NCI-H1048 (cell line): ENCODE measurements at places on chromosomes 5 and 9.
A peak's percentile ranks its signal among the peaks of the same experiment; 100 is the strongest.

DNA sequence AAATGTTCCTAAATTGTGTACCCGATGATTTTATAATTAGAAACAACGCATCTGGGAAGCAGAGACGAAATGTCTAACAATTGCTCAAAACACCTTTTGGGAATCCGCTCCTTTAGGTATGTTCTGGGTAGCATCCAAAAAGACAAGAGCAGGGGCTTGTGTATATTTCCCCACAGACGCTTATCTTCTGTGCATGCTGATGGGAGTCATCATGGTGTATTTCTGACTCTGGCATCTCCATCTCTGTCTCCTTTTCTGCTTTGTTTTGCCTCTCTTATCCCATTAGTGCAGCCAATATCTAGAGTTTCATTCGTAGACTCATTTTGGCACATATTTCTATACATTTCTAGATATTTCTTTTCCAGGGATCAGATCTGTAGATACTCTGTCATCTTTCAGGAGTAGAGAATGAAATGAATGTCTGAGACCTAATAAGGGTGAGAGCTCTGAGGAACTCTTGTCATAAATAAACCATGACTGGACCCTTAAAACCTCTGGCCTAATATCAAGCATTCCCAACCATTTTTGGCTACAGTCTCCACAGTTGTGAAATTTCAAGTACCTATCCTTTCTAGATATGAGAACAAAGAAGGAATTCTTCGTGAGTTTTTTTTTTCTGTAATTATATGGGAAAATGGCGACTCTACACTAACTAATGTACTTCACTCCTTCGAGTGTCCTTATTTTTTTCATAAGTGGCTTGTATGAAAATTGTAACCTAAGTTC, 508.2 kb downstream of the ACTL7B start:
- no peak for DNase-seq

DNA sequence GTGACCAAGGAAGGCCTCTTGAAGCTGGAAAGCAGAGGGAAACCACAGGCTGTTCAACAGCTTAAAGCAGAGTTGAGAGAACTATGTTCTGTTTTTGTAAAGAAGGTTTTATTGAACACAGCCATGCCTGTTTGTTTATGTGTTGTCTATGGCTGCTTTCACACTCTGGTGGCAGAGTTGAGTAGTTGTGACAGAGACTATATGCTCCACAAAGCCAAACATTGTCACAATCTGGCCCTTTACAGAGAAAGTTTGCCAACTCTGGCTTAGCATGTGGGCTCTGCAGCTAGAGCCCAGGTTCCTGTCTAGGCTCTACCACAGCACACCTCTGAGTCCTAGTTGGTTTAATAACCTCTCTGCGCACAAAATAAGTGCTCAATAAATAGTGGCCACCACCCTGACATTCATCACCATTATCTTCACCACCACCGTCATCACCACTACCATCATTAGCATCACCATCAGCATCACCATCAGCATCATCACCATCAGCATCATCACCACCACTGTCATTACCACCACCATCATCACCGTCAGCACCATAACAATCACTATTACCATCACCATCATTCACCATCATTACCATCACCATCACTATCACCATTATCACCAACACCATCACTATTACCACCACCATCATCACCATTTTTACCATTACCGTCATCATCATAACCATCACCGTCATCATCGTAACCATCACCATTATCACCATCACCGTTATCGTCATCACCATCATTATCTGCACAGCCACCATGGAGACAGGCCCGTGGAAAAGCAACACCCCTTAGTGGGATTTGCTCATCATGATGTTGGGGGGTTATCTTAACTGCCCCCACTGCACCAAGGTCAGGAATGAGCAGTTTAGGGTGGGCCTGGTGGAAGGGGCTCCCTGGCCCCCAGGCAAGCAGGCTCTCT, 18.3 kb downstream of the AKNA start:
- DNase-seq, result no peak

DNA sequence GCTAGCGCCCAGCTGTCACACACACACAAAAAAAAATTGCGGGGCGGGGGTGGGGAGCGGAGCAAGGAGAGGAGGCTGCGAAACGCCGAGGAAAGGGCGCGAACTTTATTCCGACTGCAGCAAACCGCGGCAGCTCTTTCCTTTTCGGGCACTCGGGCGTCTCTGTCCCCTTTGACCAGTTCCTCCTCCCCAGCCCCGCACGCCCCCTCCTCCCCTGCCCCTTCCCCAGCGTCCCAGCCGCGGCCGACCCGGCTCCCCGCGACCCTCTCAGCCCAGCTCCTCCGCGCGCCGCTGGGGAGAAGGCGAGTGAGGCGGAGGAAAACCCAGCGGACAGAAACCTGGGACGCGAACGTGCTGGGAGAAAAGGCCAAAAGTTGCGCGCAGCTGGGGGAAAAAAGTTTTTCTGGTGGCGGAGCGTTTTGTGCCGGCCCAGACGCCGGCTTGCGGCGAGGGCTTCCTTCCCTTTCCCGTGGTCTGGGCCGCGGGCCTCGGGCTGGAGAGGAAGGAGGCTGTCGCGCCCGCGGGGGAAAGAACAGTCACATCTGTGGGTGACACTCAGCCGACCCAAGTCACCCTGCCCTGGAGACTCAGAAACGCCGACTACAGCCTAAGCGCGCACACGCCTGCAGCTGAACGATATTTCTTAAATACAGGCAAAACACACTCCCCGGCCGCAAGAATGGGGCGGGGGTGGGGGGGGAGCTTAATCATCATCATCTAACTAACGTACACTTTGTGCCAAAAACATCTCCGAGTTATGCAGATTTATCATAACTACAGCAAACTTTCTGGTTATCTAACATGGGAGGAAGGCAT, 1.1 kb upstream of the BNC2 start:
- DNase-seq, result no peak

DNA sequence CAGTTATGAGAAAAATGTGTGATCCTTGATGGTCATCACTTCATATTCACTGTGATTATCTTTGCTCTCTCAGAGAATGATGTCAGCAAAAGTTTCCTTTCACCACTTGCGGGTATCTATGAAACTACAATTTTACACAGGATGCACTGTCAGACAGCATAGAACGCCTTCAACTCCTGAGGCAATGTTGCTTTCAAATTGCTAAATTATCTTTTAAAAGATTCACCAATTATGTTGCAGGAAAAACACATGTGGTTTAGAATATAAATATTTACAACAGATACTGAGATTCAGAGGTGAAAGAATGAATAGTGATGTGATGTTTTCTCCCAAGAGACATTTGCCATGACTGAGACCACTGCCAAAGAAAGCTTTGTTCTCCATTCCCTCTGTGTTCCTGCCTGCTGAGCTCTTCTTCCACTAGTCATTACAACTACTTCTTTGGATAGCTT, 879.8 kb upstream of the DMAC1 start:
- DNase-seq, result no peak

DNA sequence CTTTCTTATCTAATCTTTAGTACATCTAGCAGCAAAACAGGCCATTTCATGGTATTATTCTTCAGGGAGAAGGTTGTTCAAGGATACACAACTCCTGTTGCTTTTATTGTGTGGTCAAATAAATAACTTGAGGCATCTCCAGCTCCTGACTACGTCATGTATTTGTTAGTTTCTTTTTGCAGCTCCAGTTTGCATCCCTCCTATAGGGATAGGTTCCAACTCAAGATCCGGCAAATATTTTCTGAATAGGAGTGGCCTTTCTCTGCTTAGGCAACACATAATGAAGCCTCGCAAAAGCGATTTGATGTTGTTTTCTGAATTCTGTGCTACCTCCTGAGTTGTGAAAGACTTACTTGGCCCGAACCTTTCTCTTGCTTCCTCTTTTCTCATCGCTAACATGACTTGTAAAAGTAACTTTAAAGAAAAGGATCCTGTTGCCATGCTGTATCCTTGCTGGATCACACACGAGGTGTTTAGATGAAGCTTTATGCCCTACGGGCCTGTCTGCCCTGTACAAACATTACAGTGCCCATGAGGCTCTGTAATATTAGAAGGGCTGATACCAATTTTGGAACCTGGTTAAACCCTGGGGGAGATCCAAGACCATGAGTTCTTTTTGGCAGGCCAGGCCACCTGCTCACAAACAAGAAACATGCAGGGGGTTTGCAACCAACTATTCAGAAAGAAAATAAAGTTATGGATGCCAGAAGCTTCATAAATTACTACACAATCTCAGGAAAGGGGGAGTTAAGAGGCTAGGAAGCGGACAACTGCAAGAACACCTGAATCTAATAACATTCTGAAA, 149.8 kb upstream of the FGF10 start:
- DNase-seq, result no peak

- DNase-seq, result no peak
These were observed 234.6 kb downstream of the SPOCK1 start for GRCh38 chr5:137264573-137264972.

GRCh38 chr9:120885457-120885856, 8.5 kb upstream of the PHF19 start:
- DNase-seq, result no peak

GRCh38 chr5:158591301-158591863, 508.3 kb downstream of the EBF1 start:
- peak; percentile 38 for DNase-seq

DNA sequence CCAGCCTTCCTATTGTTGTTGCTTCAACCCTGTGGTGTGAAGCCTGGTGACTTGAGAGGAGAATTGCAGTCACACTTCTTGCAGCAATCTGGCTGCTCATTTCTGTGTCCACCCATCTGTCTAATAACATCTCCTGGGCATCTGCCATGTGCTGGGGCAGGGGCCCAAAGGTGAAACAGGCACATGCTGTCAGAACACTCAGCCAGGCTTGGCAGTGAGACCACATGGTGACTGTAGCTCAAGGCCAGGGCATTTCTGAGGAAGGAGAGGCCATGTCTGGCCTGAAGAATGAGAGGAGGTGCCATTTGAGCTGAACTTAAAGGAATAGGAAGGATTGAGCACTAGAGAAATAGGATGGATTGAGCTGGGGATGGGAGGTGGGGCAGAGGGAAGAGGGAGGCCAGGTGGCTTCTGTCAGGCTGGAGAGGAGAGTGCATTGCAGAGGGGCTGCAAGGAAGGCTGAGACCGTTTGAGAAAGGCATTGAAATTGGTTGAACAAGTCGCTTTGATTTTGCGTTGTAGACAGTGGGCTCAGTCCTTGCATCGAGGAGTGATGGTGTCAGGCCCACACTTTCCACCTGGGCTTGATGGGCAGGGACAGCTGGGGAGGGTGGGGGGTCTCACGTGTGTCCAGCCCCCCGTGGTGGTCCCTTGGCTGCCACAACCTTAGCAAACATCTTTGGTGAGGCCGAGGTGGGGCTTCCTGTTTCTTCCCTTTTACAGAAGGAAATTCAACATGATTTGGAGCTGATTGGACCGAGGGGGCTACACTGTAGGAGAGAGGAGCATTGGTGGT, 222.4 kb downstream of the CACNA1B start:
- DNase-seq, result no peak

GRCh38 chr9:121581786-121582600, 69.4 kb upstream of the DAB2IP start:
- DNase-seq, result no peak

DNA sequence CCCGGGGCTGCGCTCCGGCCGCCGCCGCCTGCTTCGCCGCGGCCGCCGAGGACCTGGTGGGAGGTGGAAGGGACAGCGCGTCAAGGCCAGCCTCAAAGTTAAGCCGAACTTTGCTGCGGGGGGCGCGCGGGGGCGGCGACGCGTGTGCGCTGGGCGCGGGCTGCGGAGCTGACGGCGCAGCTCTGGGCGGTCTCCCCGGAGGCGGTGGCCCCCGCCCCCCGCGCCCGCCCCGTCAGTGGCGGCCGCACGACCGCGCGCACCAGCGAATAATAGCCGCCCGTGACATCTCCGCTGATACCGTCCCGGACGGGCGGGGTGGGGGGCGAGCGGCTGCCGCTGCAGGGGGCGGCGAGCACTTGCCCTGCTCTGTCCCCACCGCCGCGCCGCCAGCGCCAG, 579 bp upstream of the FAM78A start:
- no peak for DNase-seq

- no peak for DNase-seq
These were observed 42.9 kb downstream of the CDK5RAP2 start for GRCh38 chr9:120536949-120537640.

GRCh38 chr5:111681414-111682120, 75.4 kb downstream of the NREP start:
- no peak for DNase-seq

- no peak for DNase-seq
These were observed 27.6 kb downstream of the TRIP13 start for GRCh38 chr5:920321-920720.

- no peak for DNase-seq
These were observed 21.1 kb downstream of the DDX31 start for GRCh38 chr9:132648685-132649084.

GRCh38 chr5:58666598-58667581, 84.0 kb downstream of the RAB3C start:
- DNase-seq, result no peak

GRCh38 chr5:156695774-156696173, 154.3 kb upstream of the PPP1R2B start:
- no peak for DNase-seq

- DNase-seq, result no peak
These were observed 346.0 kb downstream of the KDM4C start for GRCh38 chr9:7103771-7104170.

- DNase-seq, result no peak
These were observed 140.5 kb upstream of the TARS1 start for GRCh38 chr5:33300209-33300742.

DNA sequence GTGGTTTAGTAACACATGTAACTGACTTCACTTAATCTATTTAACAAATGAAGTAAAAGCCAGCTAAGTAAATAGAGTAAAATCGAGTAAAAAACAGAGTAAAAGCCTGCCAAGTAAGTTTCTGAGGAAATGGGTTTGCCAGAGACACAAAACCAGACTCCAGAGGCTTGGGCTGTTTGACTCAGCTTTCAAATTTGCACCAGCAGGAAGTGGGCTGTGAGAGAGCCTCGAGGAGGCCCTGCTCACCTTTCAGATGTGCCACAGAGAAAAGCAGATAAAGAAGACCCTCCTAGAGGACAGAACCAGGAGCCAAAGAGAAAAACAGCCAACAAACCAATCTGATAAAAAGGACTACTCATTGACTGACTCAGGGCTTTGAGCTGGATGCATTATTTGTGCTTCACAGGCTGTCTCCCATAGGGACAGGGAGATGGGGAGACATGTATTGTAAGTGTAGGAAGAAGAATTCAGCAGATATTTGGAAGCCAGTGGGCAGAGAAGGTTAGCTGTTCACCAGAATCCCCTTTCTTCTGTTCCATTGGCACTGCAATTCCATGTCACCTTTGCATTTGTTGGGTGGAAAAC, 14.4 kb upstream of the AMACR start:
- no peak for DNase-seq
